Activated CD8-positive, alpha-beta memory T cell treated with anti-CD3 and anti-CD28 coated beads for 1 hour (primary cell): ENCODE measurements at places on chromosomes 12 and 14.

GRCh38 chr12:100359248-100359647 is 2.4 kb downstream of the SLC17A8 start:
- DNase-seq = no peak

GRCh38 chr14:24875991-24876878 is 173.7 kb downstream of the STXBP6 start:
- DNase-seq = no peak

DNA sequence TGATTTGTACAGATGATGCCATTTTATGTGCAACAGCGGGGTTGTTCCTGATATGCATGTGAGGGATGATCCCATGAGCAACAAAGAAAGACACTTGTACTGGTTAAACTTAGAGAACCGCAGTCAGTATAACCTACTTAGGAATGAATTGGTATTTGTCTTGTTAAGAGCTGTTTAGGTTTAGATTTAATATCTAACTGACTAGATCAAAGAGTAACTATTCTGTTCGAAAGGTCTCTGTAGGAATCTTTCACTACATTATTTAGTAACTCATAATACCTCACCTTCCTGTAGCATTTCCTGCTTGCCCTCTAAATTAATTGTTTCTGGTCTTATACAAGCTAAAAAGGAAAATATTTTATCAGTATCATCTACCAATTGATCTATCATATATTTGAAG is 350.4 kb downstream of the TRHDE start:
- DNase-seq = no peak

GRCh38 chr12:54229624-54230212 is 40.9 kb upstream of the SMUG1 start:
- no peak for DNase-seq

DNA sequence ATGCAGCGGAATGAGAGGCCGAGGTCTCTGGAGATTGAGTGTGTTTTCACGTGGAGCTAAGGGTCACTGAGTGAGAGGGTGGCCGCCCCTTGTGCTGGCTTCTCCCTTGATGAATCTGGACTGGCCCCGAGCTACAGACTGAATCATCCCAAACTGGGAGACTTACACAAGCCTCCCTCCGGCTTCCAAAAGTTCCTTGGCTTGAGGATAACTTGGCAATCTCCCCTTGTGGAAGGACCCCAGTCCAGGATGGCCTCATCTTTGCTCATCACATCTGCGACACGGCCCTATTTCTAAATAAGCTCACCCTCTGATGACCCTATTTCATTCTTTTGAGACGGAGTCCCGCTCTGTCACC is 41.5 kb upstream of the FBRSL1 start:
- no peak for DNase-seq

- DNase-seq = no peak
Observed at GRCh38 chr12:5798242-5799015, 146.6 kb downstream of the ANO2 start.

GRCh38 chr12:111598637-111599452 is at the start of gene ATXN2:
ATXN2 (minus strand) TSS chr12:111599315; CDS start chr12:111599034, 281 bp downstream.
- no peak for DNase-seq

DNA sequence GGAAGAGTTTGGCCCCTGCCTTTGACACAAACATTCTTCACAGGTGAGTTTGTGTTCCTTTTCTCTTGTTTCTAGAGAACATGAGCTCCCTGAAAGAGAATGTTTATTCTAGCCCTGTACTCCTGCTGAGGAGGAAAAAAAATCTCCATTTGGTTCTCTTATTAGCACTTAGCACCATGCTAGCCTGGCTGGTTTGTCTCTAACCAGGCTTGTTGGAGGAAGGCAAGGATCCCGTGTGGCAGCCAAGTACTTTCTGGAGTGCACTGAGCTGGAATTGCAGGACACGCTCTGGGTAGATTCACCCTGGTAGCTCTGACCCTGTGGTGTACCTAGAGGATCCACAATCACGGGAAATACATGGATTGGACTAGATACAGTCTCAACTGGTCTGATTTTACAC is 41.9 kb downstream of the KCNA1 start:
- no peak for DNase-seq

- no peak for DNase-seq
Observed at GRCh38 chr14:56731187-56731586, 79.1 kb downstream of the OTX2 start.

GRCh38 chr14:104966981-104967385 is 11.2 kb downstream of the AHNAK2 start:
- no peak for DNase-seq

GRCh38 chr12:53410951-53411350 is 12.7 kb upstream of the AMHR2 start:
- DNase-seq = no peak

- no peak for DNase-seq
Observed at GRCh38 chr12:102690253-102690652, 209.9 kb upstream of the IGF1 start.

DNA sequence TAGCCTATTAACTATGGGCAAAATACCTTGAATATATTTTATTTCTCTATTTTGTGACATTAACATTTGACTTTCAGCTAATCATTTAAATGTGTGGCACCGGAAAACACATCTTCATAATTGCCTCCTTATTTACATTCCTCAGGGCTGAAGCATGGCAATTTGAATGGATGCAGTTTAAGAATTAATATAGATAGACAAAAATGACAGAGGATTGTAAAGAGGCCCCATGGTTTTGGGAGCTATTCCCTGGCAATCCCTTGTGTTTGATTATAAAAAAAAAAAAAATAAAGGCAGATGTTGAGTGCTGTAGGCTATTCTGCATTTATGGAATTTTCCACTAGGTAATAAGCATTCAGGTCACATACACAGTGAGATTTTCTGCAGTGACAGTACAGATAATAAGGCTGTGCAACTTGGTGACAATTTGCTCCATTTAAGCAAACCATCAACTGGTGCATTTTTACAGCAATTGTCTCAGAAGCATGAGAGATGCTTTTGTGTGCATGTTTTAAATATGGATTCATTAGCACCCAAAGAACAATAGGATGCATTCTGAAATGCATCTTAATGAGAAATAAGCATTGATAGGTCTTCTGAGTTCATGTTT is 123.2 kb upstream of the SLC38A4 start:
- DNase-seq = no peak
